ENCODE measurements at places on chromosomes 2 and 18. TPM values are rescaled to one million over a fixed set of nuclear protein-coding genes. Genes with fewer than 3 reads are reported as not detected.

DNA sequence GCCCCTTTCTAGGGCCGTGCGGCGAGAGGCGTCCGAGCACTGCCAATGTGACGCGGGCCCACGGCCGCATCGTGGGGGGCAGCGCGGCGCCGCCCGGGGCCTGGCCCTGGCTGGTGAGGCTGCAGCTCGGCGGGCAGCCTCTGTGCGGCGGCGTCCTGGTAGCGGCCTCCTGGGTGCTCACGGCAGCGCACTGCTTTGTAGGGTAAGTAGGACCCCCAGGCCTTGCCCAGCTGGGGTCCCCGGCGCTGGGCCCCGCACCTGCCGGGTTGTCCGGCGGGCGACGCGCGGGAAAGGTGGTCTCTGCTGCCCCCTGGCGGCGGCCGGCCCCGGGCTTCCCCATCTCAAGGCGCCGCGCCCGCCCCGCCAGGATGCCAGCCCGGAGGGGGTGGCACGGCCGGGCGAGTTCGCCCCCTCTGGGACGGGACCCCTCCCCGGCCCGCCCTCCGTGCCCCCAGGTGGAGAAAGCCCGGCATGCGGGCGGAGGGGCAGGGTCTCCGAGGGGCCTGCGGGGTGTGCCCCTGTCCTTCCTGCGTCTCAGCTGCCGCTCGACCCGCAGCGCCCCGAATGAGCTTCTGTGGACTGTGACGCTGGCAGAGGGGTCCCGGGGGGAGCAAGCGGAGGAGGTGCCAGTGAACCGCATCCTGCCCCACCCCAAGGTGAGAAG lies 1.9 kb downstream of the PRSS56 start:
- peak; percentile 38 for ATAC-seq

DNA sequence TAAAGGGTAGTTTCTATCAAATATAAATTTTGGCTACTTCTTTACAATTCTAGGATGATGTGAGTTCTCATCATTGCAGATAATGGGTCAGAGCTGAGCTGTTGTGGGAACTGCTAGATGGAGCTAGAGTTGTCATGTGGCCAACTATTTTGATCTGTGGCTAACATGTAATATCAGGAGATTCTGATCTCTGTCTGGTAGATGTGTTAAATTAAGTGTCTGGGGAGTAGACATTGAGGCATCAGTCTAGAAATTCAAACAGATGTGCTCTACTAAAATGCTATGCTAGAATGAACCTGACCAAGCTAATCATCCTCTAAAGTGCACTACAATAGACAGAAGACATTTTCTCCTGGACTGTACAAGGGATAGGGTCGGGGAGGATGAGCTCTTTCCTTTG lies 30.3 kb upstream of the DARS1 start:
- no peak for ATAC-seq

GRCh38 chr18:11042247-11042646 lies 107.1 kb downstream of the PIEZO2 start:
- no peak for ATAC-seq

DNA sequence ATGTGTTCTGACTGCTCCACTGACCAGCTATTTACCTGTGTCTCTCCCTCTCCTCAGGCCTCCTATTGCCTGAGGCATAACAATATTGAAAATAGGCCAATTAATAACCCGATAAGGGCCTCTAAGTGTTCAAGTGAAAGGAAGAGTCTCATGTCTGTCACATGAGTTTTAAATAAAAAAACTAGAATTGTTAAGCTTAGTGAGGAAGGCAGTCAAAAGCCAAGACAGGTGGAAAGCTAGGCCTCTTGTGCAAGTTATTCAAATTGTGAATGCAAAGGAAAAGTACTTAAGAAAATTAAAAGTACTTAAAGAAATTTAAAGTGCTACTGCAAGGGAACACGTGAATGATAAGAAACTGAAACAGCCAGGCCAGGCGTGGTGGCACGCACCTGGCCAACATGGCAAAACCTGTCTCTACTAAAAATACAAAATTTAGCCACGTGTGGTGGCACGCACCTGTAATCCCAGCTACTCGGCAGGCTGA lies 44.9 kb upstream of the TAF4B start:
- ATAC-seq: no peak

- peak; percentile 9 for ATAC-seq
Measured at GRCh38 chr18:12315490-12315889, 7.4 kb downstream of the TUBB6 start.

GRCh38 chr2:53347269-53347668 lies 420.3 kb upstream of the CHAC2 start:
- ATAC-seq: no peak

The VWA3B gene
- 0.40 TPM for total RNA-seq

DNA sequence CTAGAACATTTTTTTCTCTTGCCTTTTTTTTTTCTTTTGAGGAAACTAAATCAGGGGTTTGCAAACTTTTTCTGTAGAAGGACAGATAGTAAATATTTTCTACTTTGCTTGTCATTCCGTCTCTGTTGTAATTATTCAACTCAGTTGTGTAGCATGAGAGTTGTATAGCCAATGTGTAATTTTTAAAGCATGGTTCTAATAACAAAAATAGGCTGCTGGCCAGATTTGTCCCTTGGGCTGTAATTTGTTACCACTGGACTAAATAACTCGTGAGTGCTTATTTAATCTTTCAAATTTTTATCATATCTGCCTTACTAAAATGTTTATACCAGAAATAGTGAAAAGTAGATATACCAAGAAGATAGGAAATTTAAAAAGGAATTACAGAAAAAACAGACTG lies 43.0 kb downstream of the CCDC148 start:
- no peak for ATAC-seq

DNA sequence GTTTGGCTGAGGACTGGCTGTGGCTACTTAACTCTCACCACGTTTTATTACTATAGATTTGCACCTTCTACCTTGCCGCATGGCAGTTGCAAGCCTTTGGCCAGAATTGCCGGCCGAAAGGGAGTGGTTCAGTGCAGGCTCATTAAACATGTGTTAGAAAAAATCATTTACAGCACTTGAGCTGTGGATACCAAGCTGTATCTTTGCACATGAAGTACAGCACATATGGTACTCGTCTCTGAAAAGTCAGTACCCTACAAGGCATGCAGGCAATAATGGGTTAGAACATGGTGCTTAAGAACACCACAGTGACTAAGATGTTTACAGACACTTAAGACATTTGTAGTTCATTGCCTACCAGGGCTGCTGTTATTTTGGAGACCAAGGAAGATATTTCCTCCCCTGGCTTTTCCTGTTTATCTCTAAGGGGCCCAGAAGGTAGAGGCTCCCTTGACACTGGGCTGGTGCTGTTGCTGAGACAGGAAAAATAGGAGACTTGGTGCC lies 103.1 kb downstream of the ZNF532 start:
- no peak for ATAC-seq

The MC2R gene
- not detected for total RNA-seq
